Lung (tissue), 17 donors: ENCODE measurements at places on chromosomes 5 and 9. TPM values are rescaled to one million over a fixed set of nuclear protein-coding genes. Genes with fewer than 3 reads are reported as not detected.

Gene LRRC19
- polyA plus RNA-seq, result not detected

Gene PRDM9
- not detected for polyA plus RNA-seq

Gene SPATA31D4
- polyA plus RNA-seq, result not detected

DNA sequence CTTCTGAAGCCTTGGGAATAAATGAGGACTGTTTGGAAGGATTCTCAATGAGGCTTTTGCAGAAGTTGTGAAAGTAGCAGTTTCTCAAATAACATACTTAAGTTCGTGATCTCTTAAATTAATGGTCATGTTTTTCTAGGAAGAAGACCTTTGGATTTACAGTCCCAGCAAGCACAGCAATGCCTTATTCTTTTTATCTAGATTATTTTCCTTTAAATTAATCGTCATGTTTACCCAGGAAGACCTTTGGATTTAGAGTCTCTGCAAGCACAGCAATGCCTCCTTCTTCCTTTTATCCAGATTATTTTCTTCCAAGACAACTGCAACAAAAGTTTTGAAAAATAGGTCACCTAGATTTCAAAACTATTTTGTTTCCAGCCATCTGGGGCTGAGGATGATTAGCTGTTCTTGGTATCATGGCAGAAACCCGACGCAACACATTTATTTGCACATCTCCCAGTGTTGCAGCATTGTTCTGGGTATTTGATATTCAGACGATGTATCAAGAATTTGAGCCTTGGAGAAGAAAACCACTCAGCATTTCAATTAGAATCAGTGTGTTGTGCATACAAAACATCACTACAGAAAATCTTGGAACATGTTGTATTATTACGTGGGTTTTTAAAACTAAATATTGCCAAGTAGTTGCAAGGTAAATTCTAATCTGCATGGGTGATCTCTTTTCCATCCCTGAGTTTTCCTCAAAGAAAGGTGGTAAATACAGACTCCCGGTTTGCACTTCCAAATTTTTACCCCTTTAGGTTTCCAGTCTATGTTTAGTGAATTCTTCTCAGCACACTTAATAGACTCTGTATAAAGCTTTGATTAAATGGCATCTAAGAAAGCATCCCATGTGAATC, 50.9 kb downstream of the JAKMIP2 start:
- no peak for DNase-seq

GRCh38 chr9:108634672-108635462, 220.9 kb downstream of the ACTL7B start:
- DNase-seq, result no peak

Gene TRPM6
- polyA plus RNA-seq, result 0.66 TPM

- peak; percentile 21 for DNase-seq
These were observed 7.6 kb downstream of the CRAT start for GRCh38 chr9:129102791-129103594.

DNA sequence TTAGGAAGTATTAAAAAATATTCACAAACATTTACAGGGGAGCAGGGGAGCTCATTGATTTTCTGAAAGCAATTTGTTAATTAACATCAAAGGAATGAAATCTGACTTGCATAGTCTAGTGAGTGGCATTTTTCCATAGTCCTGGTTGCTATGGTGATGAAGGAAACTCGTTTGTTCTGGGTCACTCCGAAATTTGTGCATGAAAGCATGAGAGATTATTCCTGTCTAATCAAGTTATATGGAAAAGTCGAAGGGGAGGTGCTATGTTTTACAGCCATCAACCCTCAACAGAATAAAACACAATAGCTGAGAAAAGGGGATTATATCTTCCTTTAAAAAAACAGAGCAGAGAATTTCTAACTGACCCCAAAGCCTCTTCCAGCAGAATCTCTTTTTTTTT, 1495.7 kb upstream of the WWC1 start:
- DNase-seq, result no peak

- no peak for DNase-seq
These were observed 141.1 kb upstream of the RANBP3L start for GRCh38 chr5:36442796-36443195.

DNA sequence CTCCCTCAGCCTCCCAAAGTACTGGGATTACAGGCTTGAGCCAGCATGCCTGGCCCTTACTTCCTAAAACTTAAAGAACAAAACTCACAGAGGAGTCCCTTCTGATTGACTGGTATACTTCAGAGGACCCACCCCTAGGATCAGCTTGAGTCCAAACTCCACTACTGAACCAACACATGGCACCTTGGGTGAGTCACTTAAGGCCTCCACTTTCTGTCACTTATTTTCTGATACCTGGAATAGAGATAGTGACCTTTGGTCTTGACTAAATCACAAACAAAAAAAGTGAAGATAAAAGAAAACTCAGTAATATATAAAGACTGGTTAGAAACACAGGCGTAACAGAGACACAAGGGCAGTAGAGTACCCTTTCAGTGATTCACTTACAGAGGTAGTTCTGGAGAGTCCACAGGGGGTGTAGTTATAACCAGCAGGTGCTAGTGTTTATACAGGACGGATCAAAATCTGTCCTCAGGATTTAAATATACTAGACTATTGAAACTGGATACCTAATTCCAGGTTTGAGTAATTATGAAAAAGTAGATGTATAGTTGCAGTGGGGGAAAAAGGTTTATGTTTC, 274.3 kb upstream of the ANKRD55 start:
- DNase-seq, result no peak

- no peak for DNase-seq
These were observed 317.9 kb upstream of the ITGA1 start for GRCh38 chr5:52469835-52470234.

- no peak for DNase-seq
These were observed 149.8 kb upstream of the FGF10 start for GRCh38 chr5:44538797-44539601.

DNA sequence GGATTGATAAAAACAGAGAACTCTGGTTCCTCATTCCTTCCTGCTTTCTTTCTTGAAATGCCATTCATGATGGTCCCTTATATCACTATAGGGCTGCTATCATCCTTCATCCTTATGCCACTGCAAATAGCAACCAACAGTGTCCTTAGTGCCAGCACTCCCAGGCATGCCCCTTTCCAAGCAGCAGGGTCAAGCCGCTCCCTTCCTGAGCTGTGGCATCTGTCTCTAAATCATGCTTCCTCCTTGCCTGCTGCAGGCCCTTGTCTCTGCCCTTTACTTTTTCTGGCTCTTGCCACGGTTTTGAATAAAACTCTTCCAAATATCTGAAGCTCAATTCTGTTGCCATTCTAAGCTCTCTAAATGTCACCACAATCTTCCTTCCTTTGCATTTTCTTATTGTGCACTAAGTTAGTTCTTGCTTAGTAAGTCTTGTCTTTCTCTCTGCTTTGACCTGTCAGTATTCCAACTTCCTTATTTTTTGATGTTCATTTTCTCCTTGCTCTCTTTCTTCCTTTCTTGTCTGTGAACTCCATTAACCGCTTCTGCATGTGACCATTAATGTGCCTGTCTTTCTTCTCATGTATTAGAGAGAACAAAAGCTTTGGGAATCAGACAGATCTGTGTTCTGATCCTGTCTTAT, 19.9 kb downstream of the TLR4 start:
- no peak for DNase-seq

Gene AP3S1
- polyA plus RNA-seq, result 45.8 TPM

DNA sequence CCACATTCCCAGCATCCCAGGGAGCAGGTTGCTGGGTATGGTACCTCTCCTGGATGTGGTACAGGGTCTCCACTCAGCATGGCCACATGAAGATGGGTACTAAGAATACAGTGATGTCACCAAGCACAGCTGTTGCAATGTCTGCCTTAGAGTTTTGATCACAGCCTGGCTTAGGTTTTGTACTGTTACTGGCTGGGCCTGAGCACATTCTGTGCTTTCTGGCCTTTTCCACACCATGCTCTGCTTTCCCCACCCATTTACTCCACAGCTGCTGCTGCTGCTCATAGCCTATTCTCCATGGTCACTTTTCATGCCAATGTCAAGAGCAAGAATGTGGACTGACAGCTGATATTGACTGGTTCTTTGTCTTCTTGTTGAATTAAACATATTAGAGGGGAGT, 481.9 kb downstream of the ARHGEF28 start:
- no peak for DNase-seq

Gene NR5A1
- not detected for polyA plus RNA-seq

Gene DCAF12
- polyA plus RNA-seq, result 14.1 TPM

Gene RPL12
- 5,137 TPM for polyA plus RNA-seq

DNA sequence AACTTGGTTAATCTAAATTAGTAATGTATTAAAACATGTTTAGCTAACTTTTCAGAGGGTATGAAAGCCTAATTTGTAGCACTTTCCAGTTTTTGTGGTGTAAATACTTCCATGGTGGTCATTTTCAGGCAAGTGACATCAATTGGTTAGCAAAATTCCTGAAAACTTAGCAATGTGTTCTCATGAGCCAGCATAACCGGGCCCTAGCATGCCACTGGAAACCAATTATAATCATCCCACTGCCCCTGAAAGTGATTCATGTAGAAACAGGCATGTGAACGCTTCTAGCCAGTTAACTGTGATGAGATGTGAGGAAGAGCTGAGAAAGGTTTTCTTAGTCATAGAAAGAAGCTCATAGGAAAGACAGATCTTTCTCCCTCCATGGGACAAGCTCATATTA, 417.2 kb downstream of the TLR4 start:
- no peak for DNase-seq

DNA sequence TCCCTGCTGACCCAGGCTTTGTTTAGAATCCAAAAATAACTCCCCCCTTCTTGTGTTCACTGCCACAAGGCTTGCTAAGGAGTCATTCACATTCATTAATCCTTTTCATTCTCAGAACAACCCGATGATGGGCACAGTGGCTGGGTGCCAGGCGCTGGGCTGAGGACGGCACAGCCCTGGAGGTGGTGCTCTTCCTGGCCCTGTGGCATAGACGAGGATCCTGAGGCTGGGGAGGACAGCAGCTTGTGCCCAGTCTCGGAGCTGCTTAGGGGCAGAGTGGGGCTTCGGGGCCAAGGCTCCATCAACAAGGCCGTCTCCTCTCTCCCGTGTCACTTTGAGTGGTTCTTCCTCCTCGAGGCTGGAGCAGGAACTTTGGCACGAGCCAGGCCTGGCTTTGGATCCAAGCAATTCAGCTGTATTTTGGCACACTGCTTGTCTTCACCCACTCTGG, 166.7 kb downstream of the TTLL11 start:
- peak; percentile 11 for DNase-seq

- DNase-seq, result peak; percentile 85
These were observed at the start of gene MSANTD3 for GRCh38 chr9:100426530-100427365. Gene MSANTD3 (plus strand): TSS chr9:100427143. CDS start chr9:100441939, 14,796 bp downstream.

Gene GRXCR2
- not detected for polyA plus RNA-seq

- no peak for DNase-seq
These were observed 53.0 kb downstream of the YIPF5 start for GRCh38 chr5:144117412-144117811.

Gene JAKMIP2
- 1.2 TPM for polyA plus RNA-seq

GRCh38 chr9:23441275-23441674, 384.8 kb downstream of the ELAVL2 start:
- no peak for DNase-seq
